Occipital lobe (tissue), 3 donors: ENCODE measurements at places on chromosomes 2 and 18. TPM values are rescaled to one million over a fixed set of nuclear protein-coding genes. Genes with fewer than 3 reads are reported as not detected.

GRCh38 chr18:64714086-64714485 lies 565.2 kb upstream of the LINC00305 start:
- DNase-seq: no peak

- no peak for DNase-seq
These were observed 25.2 kb downstream of the HRH4 start for GRCh38 chr18:24485681-24486080.

- no peak for DNase-seq
These were observed 990 bp upstream of the GDF7 start for GRCh38 chr2:20666005-20666303.

- no peak for DNase-seq
These were observed 91.2 kb downstream of the SLC8A1 start for GRCh38 chr2:40360652-40361051.

The AQP12B gene
- not detected for total RNA-seq
